ENCODE measurements at places on chromosomes 16 and 17.

GRCh38 chr16:66154801-66155200 lies 211.7 kb upstream of the CDH5 start:
- no peak for DNase-seq
- no peaks in the 10 kb centered on the region for H3K27me3 ChIP-seq
- H3K4me3 ChIP-seq, result no peak overlapping the region
- peaks cover 4% of the 10 kb centered on the region for H3K4me1 ChIP-seq
- no peaks in the 10 kb centered on the region for H3K36me3 ChIP-seq

GRCh38 chr17:1783834-1784611 lies 22.2 kb downstream of the SERPINF1 start:
- H3K27me3 ChIP-seq, result no peaks in the 10 kb centered on the region
- no peak for DNase-seq
- H3K4me1 ChIP-seq, result no peaks in the 10 kb centered on the region
- H3K27ac ChIP-seq, result no peak overlapping the region
- H3K36me3 ChIP-seq, result peaks cover 45% of the 10 kb centered on the region

- H3K4me1 ChIP-seq, result peaks cover 3% of the 10 kb centered on the region
- no peaks in the 10 kb centered on the region for H3K27me3 ChIP-seq
- no peak overlapping the region for H3K27ac ChIP-seq
- H3K4me3 ChIP-seq, result no peak overlapping the region
Measured at GRCh38 chr17:41010441-41010840, 1.5 kb upstream of the KRTAP3-1 start.

DNA sequence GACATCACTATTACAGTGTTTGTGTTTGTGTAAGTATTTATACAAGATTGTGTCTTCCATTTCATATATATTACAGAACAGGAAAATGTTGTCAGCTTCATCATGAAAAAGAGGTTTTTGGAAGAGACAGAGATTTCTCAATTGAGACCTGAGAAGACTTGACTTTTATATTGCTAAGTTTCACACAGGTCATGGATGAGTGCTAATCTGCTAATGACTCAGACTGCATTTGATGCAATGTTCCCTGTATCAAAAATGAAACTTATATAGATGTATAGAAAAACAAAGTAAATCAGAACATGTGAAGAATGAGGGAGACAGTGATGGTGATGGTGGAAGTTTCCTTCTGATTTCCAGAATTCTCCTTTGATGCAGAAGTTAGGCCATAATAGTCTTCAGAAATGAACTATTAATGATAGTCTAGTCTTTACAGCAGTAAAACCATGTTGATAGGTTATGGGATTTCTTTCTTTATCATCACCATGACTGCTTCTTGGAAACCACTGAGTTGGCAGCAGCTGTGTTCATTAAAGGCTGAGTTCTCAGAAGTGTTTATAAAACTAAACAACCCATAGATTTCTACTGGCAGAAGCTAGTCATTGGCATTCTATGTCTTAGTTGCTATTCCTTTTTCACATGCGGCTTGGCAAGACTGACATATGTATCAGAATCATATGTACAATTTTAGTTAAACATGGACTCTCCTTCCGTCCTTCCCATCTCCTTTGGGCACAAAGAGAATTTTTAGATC lies 56.1 kb downstream of the PCTP start:
- no peaks in the 10 kb centered on the region for H3K36me3 ChIP-seq
- H3K27ac ChIP-seq, result no peak overlapping the region
- no peaks in the 10 kb centered on the region for H3K27me3 ChIP-seq
- H3K4me1 ChIP-seq, result no peaks in the 10 kb centered on the region
- DNase-seq, result no peak
- no peak overlapping the region for H3K4me3 ChIP-seq

All from H1 (cell line).